Stimulated activated CD4-positive, alpha-beta T cell treated with anti-CD3 and anti-CD28 coated beads, Interleukin-1b, Interleukin-23, amount 100 ng/mL, for 1 hour (primary cell): ENCODE measurements at places on chromosomes 4 and X.

- DNase-seq = no peak
These were observed 2.2 kb downstream of the NEXMIF start for GRCh38 chrX:74922922-74923543.

GRCh38 chr4:70298051-70298450 is 36.7 kb upstream of the CABS1 start:
- no peak for DNase-seq

GRCh38 chr4:182261651-182262223 is 18.5 kb downstream of the TENM3 start:
- no peak for DNase-seq

DNA sequence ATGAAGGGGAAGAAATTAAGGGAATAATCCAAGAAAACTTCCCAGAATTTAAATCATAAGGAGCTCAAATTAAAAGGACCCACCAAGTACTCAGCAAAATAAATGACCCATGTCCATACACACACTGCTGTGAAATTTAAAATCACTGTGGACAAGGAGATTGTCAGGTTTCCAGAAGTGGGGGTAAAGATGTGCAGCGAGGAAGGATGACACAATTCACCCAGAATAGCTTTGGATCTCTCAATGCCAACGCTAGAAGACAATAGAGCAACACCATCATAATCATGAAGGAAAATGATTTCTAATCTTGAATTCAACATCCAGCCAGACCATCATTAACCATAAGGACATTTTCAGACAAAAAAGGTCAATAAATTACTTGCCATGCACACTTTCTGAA is 65.7 kb downstream of the CASK start:
- DNase-seq = no peak

- no peak for DNase-seq
These were observed 378.5 kb upstream of the ZFP42 start for GRCh38 chr4:187617113-187617512.
